CD4-positive, alpha-beta T cell treated with Interleukin-17A for 1 hour (primary cell): ENCODE measurements at places on chromosomes 2 and 18.

- DNase-seq: no peak
Observed at GRCh38 chr2:189013671-189014448, 39.7 kb downstream of the COL3A1 start.

- DNase-seq: no peak
Observed at GRCh38 chr2:88832311-88832991, 141.0 kb downstream of the RPIA start.

- no peak for DNase-seq
Observed at GRCh38 chr2:174965992-174966744, 39.0 kb downstream of the CHN1 start.

- DNase-seq: no peak
Observed at GRCh38 chr2:129802290-129802689, 177.2 kb upstream of the RAB6C start.

DNA sequence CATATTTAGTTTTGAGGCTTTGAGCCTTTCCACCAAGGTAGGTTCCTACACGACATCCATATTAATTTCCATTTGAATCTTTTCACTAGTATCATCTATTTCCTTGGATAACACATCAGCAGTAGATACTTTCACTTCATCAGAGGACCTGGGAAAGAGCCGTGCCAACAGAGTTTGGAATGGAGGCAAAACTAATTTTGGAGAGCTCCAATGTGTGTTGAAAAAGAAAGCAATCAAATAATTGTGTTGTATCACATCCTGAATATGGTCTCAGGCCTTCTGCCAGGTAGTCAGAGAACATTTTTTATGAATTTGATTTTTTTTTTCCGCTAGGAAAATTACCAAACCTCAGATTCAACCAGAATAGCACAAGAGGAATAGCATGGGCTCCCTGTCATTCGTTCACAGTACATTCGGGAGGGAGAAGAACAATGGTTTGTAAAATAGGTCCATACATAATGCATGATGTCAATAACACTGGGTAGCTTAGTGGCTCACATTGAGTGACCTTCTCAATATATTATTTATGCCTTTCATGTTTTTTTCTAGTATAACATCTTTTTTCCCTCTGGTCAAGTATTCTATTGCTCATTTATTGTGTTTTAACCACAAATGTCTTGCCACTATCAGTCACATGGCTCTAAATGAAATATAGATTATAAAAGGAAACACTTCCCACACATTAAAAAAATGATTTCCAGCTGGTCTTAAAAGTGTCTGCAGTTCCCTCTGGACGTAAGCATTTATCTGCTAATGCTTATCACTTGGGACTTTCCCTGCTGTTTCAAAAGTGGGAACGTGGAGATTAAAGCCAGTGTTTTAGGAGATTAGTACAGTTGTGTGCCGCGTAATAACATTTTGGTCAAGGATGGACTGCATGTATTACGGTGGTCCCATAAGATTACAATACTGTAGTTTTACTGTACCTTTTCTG lies 68.6 kb upstream of the RAPH1 start:
- DNase-seq: no peak

- DNase-seq: no peak
Observed at GRCh38 chr18:26771524-26771923, 94.0 kb downstream of the AQP4 start.

GRCh38 chr18:63326011-63326410 lies 6.4 kb upstream of the BCL2 start:
- DNase-seq: no peak

DNA sequence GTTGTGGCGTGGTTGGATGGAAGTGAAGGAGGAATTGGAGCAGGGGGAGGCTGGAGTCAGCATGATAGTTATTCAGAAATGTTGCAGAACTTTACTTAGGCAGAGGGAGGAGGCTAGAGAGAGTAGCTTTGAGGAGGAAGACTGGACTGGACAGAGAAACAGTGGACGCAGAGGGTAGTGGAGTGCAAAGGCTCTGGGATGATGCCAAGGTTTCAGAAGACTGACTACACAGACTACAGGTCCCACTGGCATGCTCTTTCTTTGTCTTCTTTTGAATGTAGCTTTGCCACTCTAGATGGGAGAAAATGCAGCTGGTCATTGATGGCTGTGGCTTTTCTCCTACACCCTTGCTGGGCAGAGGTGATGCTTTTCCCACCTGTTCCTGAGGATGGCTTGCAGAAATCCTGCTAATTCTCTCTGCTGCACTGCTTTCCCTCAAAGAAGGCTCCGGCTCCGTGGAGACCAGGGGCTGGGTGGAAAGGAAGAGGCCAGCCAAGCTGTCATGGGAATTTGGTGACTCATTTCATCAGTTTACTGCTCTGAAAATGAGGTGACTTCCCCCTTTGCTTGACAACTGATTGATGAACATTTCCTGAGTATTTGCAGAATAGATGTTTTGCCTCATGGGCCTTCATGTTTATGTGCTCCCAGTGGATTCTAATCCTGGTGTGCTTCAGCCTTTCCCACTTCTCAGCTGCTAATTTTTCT lies 42.4 kb downstream of the MEIS1 start:
- DNase-seq: no peak

DNA sequence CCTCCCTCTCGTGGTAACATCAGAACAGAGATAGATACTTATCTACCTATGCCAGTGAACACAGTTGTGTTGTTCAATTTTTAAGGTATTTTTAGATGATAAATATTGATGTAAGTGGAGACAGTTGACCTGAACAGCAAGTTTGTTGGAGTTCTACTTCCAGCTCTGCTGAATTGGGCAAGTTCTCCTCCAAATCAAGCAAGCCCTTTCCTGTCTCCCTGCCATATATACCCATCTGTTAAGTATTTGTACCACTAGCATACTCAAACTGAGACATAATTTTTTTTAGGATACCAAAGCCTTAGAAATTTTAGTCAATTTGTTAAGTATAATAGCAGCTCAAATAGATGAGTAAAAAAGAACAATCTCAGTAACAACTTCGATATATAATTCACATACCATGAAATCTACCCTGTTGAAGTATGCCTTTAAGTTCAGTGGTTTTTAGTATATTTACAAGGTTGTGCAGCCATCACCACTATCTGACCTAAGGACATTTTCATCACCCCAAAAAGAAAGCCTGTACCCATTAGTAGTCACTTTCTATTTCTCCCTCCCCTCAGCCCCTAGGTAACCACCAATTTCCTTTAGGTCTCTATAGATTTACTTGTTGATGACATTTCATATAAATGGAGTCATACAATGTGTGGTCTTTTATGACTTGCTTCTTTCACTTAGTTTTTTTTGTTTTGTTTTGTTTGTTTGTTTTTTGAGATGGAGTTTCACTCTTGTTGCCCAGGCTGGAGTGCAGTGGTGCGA lies 61.8 kb downstream of the COX7A2L start:
- no peak for DNase-seq

GRCh38 chr18:13514558-13514957 lies 211.8 kb downstream of the FAM210A start:
- no peak for DNase-seq

GRCh38 chr2:115389898-115390565 lies 947.6 kb downstream of the DPP10 start:
- no peak for DNase-seq

- DNase-seq: no peak
Observed at GRCh38 chr18:77369644-77370043, 120.0 kb downstream of the GALR1 start.

DNA sequence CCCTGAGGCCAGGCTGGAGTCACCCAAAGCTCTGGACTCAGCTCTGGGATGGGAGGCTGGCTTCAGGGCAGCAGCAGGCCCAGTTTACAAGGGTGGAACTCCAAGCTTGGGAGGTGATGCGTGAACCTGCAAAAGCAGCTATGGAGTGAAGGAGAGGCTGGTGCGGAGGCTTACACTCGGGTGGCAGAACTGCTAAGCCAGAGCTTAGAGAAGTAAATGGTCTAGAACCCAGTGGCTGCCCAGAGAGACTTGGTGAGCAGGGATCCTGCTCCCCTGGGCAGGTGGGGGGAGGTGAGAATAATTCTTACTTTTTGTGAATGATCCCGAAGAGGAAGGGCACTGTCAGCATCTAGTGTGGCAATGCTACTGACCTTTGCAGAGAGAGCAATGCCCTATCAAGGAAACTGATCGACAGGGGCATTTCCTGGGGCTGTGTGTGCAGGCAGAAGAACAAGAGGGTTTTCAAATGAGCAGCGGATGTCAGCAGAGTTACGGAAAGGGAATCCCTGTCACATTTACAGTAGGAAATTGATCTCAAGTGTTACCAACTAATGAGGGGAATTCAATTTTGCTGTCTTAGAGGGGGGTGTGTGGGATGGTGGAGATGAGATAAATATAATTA lies 80.4 kb downstream of the TGFA start:
- DNase-seq: no peak

DNA sequence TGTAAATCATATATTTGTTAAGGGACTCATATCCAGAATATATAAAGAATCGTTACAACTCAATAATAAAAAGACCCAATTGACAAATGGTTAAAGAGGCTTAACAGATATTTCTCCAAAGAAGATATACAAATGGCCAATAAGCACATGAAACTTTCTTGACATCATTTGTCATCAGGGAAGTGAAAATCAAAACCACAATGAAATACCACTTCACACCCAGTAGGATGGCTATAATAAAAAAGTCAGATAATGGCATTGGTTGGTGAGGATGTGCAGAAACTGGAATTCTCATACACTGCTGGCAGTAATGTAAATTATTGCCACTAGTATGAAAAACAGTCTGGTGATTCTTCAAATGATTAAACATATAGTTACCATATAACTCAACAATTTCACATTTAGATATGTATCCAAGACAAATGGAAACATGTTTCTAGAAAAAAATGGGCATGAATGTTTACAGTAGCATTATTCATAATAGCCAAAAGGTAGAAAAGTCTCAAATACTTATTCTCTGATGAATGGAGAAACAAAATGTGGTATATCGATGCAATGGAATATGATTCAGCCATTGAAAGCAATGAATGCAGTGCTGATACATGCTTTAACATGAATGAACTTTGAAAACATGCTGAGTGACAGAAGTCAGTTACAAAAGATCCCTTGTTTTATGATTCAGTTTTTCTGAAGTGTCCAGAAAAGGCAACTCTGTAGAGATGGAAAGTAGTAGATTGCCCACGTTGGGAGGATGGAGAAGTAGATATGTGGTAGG lies 304.6 kb upstream of the ZEB2 start:
- no peak for DNase-seq

- no peak for DNase-seq
Observed at GRCh38 chr2:76307495-76307894, 596.8 kb upstream of the GCFC2 start.

- peak; percentile 81 for DNase-seq
Observed at GRCh38 chr2:240851078-240851991, 17.3 kb upstream of the AGXT start.

GRCh38 chr2:209878701-209879100 lies 107.1 kb downstream of the UNC80 start:
- no peak for DNase-seq

GRCh38 chr2:157899125-157899839 lies 23.2 kb upstream of the ACVR1 start:
- DNase-seq: peak; percentile 36

- no peak for DNase-seq
Observed at GRCh38 chr18:68282232-68282631, 432.7 kb downstream of the TMX3 start.

DNA sequence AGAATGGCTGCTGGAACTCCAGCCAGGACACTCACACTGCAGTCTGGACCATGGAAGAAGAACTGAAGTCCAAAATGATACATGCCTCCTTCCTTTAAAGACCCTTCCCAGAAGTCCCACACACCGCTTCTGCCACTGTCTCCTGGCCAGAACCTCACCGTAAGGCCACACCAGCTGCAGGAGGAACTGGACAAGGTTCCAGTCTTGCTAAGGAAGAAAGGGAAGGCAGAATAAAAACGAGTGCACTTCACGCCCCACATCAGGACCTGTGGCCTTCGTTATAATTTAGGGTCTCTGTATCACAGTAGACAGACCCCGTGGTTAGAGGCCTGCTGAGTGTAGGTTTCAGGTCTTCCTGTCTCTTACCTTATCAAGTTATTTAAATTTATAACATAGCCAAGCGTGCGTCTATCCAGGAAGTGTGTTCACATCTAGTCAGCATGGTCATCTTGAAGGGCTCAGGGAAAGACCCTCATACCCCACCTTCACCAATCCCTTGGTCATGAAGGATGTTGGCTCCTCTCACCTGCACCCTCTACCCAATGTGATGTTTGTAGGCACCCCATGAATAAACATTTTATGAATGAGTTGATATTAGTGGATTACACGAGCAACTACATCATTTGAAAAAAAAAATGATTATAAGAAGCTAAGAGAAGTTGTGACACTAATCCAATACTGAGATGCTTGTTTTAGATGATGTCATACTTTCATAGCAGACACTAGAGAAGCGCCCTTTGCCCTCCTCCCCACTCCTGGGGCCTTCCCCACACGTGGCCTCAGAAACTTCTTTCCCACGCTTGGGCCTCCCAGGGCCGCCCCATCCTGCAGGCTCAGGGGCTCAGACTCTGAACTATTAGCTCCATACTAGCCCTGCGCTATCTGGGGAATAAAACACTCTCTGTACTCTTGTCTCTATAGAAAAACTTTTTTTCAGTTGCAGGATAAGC lies 157.6 kb downstream of the FAM210A start:
- peak; percentile 35 for DNase-seq

DNA sequence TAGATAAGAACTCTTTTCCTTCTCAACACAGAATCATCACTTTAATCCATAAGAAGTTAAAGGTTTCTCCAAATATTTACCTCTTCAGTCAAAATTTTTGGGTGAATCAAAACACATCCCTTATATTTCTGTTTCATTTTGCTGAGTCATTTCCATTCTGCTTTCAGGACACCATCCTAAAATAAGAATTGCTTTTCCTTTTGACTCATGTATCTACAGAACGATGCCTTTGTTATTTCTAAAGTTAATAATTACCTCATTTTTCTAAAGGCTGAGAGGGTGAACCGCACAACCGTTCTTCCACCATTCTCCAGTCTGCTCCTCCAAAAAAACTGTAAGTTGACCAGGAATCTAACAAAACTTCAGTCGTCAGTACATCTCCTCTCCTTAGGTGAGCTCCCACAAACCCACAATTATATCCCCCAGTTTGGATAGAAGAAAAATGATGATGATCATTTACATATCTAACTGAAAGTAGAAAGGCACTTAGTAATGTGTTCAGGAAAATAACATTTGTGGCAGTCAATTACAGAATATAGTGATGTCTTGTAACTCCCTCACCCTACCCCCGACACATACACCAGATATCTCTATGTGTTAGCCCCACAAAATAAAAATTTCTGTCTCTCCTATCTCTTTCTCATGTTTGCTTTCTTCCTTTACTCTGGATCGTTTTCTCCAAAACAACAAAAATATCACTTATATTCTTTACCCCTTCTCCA lies 162.5 kb downstream of the RAD51AP2 start:
- no peak for DNase-seq

GRCh38 chr2:138335036-138335435 lies 166.5 kb upstream of the SPOPL start:
- DNase-seq: no peak
